ENCODE measurements at places on chromosomes 1 and 21. TPM values are rescaled to one million over a fixed set of nuclear protein-coding genes. Genes with fewer than 3 reads are reported as not detected.

Gene THEMIS2
- total RNA-seq: 12.7 TPM

Gene FMO3
- 0.14 TPM for total RNA-seq

DNA sequence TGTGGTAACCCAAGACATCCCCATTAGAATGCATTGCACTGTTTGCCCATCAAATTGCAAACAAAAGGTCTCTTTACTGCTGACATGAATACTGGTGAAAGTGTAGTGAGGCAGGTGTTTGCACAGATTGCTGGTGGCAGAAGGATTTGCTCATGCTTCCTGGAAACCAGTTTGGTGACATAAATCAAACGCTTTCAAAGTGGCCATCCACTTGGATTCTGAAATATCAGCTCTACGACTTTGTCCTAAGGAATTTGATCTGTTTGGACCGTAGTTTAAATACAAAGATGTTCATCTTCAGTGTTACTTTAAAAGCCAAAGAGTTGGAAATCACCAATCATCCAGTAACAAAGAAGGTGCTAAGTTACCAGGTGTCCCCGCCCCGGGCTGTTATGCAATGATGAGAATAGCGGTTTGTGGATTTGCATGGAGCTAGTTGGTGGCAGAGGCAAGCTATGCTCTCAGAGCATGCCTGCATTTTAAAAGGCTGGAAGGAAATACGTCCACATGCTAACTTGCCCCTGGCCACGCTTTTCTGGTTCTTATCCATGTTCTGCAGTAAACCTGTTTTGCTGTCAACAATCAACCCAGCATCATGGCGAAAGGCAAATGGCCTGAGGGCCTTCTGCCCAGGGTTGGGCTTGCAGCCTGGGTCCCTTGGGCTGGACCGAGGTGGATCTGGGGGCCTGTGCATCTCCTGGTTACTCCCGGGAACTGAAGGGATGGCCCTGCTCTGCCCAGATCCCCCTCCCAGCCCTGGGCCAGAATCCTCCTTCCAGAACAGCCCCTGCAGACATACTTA lies 49.2 kb downstream of the UMODL1 start:
- no peak for DNase-seq
- no peak overlapping the region for H3K4me3 ChIP-seq
- no peaks in the 10 kb centered on the region for H3K27me3 ChIP-seq
- no peaks in the 10 kb centered on the region for H3K36me3 ChIP-seq
- no peak overlapping the region for H3K27ac ChIP-seq

Gene B3GALT2
- 0.05 TPM for total RNA-seq

DNA sequence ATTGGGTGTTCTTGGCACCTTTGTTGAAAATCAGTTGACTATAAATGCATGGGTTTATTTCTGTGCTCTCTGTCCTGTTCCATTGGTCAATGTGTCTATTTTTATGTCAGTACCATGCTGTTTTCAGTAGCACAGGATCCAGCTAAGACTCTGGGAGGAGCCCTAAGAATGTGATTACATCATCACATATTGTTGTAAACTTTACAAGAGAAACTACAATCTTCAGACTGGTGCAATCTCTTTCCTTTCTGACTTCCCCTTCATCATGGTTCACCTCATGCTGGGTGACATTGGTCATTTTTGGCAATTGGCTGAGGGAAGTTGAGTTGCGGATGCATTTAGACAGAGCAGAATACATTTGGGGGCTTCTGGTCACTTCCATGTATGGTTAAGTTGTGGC lies 88.4 kb downstream of the C21orf91 start:
- DNase-seq: no peak
- no peaks in the 10 kb centered on the region for H3K36me3 ChIP-seq
- no peaks in the 10 kb centered on the region for H3K4me1 ChIP-seq
- H3K27ac ChIP-seq: no peak overlapping the region
- H3K4me3 ChIP-seq: no peak overlapping the region
- no peaks in the 10 kb centered on the region for H3K27me3 ChIP-seq

Gene RNU1-1
- total RNA-seq: 1,197 TPM

Gene POGZ
- 88.1 TPM for total RNA-seq

DNA sequence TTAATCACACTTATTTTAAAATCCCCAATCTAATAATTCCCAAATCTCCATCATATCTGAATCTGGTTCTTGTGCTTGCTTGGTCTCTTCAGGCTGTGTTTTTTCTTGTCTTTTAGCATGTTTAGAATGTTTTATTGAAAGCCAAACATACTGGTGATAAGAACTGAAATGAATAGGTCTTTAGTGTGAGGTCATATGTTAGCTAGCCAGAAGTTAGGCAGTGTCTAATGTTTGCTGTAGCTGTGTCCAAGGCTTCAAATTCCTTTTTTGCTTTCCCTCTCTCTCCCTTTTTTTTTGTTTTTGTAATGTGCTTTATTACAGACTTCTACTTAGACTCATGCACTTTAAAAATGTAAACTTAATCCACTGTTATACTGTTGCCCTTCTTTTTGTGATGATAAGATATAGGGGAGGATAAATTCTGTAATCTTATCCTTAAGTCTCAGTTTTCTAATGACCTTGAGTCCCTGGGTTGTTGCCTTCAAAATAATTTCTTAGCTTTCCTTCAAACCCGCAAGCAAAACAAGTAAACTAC lies 725.1 kb downstream of the BRINP3 start:
- no peaks in the 10 kb centered on the region for H3K4me1 ChIP-seq
- no peak overlapping the region for H3K27ac ChIP-seq
- H3K4me3 ChIP-seq: no peak overlapping the region
- H3K27me3 ChIP-seq: no peaks in the 10 kb centered on the region
- no peak for DNase-seq

GRCh38 chr1:48017716-48018115 lies 20.5 kb upstream of the TRABD2B start:
- H3K4me3 ChIP-seq: no peak overlapping the region
- peaks cover 7% of the 10 kb centered on the region for H3K4me1 ChIP-seq
- peaks cover 22% of the 10 kb centered on the region for H3K27me3 ChIP-seq
- no peak for DNase-seq
- no peaks in the 10 kb centered on the region for H3K36me3 ChIP-seq

Gene TMPRSS2
- total RNA-seq: 8.5 TPM

- H3K27ac ChIP-seq: no peak overlapping the region
- no peaks in the 10 kb centered on the region for H3K27me3 ChIP-seq
- H3K4me1 ChIP-seq: peaks cover 5% of the 10 kb centered on the region
Measured at GRCh38 chr1:42723511-42723910, 16.5 kb downstream of the CLDN19 start.

- peaks cover under 1% of the 10 kb centered on the region for H3K36me3 ChIP-seq
- no peak for DNase-seq
- no peak overlapping the region for H3K27ac ChIP-seq
- peaks cover 1% of the 10 kb centered on the region for H3K27me3 ChIP-seq
Measured at GRCh38 chr1:5813480-5813879, 178.7 kb downstream of the NPHP4 start.

Gene EPS8L3
- total RNA-seq: 0.41 TPM

GRCh38 chr1:233993651-233994050 lies 89.2 kb downstream of the SLC35F3 start:
- DNase-seq: no peak
- H3K27me3 ChIP-seq: no peaks in the 10 kb centered on the region
- 0 out of 2 replicates have a peak, but pooled peaks cover 3% of the 10 kb centered on the region for H3K4me1 ChIP-seq
- H3K36me3 ChIP-seq: no peaks in the 10 kb centered on the region

DNA sequence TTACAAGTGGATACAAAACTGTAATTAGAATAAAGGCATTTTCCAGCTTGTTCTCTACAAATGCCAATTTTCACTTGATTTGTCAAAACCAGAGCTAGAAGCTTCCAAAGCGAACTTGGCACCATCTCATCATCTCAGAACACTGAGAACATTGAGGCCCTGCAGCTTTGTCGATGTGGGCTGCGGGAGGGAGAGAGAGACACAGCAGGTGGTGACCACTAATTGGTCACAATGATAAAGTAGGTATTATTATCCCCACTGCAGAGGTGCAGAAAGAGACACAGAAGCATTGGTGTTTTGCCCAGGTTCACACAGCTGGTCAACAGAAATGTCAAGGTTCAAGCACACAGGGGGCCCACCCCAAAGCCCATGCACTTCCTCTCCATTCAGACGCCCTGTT lies 72.2 kb upstream of the KRTAP19-8 start:
- no peak overlapping the region for H3K27ac ChIP-seq
- H3K27me3 ChIP-seq: no peaks in the 10 kb centered on the region
- peaks cover 24% of the 10 kb centered on the region for H3K36me3 ChIP-seq
- no peak overlapping the region for H3K4me3 ChIP-seq
- peaks cover 8% of the 10 kb centered on the region for H3K4me1 ChIP-seq
- no peak for DNase-seq

GRCh38 chr1:188670837-188671236 lies 1806.8 kb downstream of the BRINP3 start:
- no peak overlapping the region for H3K4me3 ChIP-seq
- peaks cover 17% of the 10 kb centered on the region for H3K36me3 ChIP-seq
- H3K4me1 ChIP-seq: peaks cover 36% of the 10 kb centered on the region
- no peaks in the 10 kb centered on the region for H3K27me3 ChIP-seq
- no peak for DNase-seq

DNA sequence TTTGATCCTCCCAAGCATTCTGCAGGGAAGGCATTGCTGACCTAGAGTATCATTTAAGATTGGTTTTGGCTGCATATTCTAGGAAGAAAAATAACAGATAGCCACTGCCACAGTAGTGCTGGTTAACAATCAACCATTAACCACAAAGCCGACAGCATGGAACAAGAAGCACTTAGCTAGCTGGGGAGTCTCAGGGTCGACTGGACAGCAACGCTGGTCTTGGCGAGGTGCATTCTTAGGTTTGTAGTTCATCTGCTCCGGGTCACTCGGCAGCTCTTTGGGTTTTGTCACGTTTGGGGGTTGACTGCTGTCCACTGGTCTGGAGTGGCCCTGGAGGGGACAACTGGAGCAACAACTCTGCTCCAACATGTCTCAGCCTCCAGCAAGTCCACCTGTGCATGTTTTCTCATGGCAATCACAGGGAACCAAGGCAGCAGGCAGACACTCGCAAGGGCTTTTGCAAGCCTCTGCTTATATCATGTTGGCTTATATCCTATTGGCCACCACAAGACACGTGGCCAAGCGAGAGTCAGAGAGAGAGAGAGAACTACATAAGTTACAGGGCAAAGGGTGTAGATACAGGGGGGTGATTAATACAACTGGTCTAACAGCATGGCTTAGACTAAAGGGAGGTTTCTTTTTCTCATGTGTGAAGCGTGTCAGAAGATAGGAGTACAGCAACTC lies 99.5 kb downstream of the LACTBL1 start:
- no peak overlapping the region for H3K4me3 ChIP-seq
- no peaks in the 10 kb centered on the region for H3K36me3 ChIP-seq
- H3K27me3 ChIP-seq: no peaks in the 10 kb centered on the region
- DNase-seq: no peak
- H3K27ac ChIP-seq: no peak overlapping the region

DNA sequence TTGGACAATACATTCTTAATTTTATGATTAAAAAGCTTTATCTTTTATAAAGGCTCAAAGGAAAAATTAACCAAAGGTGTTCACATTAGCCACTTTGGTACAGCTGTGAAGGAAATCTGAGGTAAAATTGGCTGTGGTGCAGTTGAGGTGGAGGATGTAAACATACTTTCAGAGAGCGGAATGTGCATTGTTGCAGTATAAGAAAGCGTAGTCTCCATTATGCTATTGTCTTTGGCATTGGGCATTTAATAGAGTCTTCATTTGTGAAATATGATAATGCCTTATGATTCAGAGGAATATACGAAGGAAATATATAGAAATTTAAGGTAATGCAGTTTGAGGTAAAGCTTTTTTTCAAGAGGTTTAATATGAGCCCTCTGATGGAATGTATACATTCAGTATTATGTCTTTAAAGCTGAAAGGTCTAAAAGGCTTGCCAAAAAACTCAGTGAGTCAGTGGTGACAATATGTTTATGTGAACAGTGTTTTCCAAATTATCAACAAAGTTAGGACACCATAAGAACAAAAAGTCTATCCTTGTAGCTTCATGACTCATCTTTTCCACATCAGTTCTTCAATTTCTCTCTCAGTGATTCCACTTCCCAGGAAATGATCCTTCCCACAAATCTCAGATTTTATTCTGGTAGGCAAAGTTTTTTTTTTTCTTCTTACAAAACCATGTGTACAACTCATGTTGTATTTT lies 26.9 kb upstream of the DDR2 start:
- no peak for DNase-seq
- no peak overlapping the region for H3K4me3 ChIP-seq
- no peaks in the 10 kb centered on the region for H3K27me3 ChIP-seq

Gene ANGPTL3
- not detected for total RNA-seq

- peaks cover 21% of the 10 kb centered on the region for H3K27me3 ChIP-seq
- H3K27ac ChIP-seq: peak within 1 kb of the TSS; percentile 63
Measured at GRCh38 chr1:84892705-84893618, at the start of gene LPAR3. Gene LPAR3, minus strand, starts transcription at chr1:84893206. Its CDS starts 27,086 bp downstream, at chr1:84866120.

Gene G0S2
- 0.81 TPM for total RNA-seq

- no peaks in the 10 kb centered on the region for H3K36me3 ChIP-seq
- H3K27me3 ChIP-seq: no peaks in the 10 kb centered on the region
- no peak overlapping the region for H3K27ac ChIP-seq
- H3K4me3 ChIP-seq: no peak overlapping the region
- DNase-seq: no peak
Measured at GRCh38 chr1:177744906-177745305, 225.0 kb downstream of the SEC16B start.

GRCh38 chr1:22362626-22363402 lies 88.8 kb upstream of the ZBTB40 start:
- no peak for DNase-seq
- H3K4me1 ChIP-seq: peaks cover 12% of the 10 kb centered on the region
- no peak overlapping the region for H3K4me3 ChIP-seq
- H3K27ac ChIP-seq: no peak overlapping the region
- H3K27me3 ChIP-seq: no peaks in the 10 kb centered on the region
- no peaks in the 10 kb centered on the region for H3K36me3 ChIP-seq

GRCh38 chr21:39141502-39141901 lies 41.7 kb downstream of the PSMG1 start:
- H3K27me3 ChIP-seq: no peaks in the 10 kb centered on the region
- peaks cover 13% of the 10 kb centered on the region for H3K4me1 ChIP-seq
- H3K4me3 ChIP-seq: no peak overlapping the region
- DNase-seq: no peak
- no peak overlapping the region for H3K27ac ChIP-seq

- DNase-seq: no peak
- no peaks in the 10 kb centered on the region for H3K4me1 ChIP-seq
- H3K4me3 ChIP-seq: no peak overlapping the region
- no peak overlapping the region for H3K27ac ChIP-seq
Measured at GRCh38 chr1:159581422-159581821, 6.2 kb upstream of the APCS start.

DNA sequence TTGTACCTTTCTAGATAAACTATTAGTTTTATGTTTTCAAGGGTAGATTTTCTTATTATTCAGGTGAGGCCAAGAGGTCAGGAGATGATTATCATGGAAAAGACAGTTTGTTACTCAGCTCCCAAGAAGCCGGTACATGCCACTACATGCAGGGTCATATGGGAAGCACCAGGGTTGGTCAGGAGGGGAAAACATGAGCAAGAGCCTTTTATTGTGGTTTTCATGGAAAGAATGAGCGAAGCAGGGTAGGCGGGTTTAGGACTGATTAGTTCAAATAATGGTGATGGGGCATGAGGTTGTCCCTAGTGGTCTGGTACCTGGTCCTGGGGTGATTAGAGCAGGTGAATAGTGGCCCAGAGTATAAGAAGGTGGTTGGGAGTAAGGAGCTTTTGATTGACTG lies 189.9 kb downstream of the APP start:
- no peaks in the 10 kb centered on the region for H3K27me3 ChIP-seq
- H3K36me3 ChIP-seq: peaks cover 64% of the 10 kb centered on the region
- no peak overlapping the region for H3K4me3 ChIP-seq
- H3K27ac ChIP-seq: peak overlapping the region; percentile 16
- DNase-seq: no peak
- H3K4me1 ChIP-seq: peaks cover 28% of the 10 kb centered on the region

Gene SLC30A2
- 0.41 TPM for total RNA-seq

- H3K4me3 ChIP-seq: no peak overlapping the region
- H3K27ac ChIP-seq: no peak overlapping the region
- no peaks in the 10 kb centered on the region for H3K27me3 ChIP-seq
Measured at GRCh38 chr21:45472445-45473365, 67.7 kb downstream of the COL18A1 start.

GRCh38 chr1:54557671-54558355 lies 9.8 kb downstream of the ACOT11 start:
- H3K27ac ChIP-seq: no peak overlapping the region
- no peak for DNase-seq
- no peaks in the 10 kb centered on the region for H3K27me3 ChIP-seq
- 0 out of 2 replicates have a peak, but pooled peaks cover 3% of the 10 kb centered on the region for H3K36me3 ChIP-seq
